ENCODE measurements at places on chromosomes 3 and 15. TPM values are rescaled to one million over a fixed set of nuclear protein-coding genes. Genes with fewer than 3 reads are reported as not detected.

- H3K4me1 ChIP-seq = no peaks in the 10 kb centered on the region
- peaks cover 4% of the 10 kb centered on the region for H3K36me3 ChIP-seq
- no peaks in the 10 kb centered on the region for H3K27me3 ChIP-seq
Measured at GRCh38 chr15:59053482-59053881, 51.5 kb upstream of the CCNB2 start.

- H3K27me3 ChIP-seq = no peaks in the 10 kb centered on the region
- H3K4me1 ChIP-seq = peaks cover 8% of the 10 kb centered on the region
- no peak for DNase-seq
- H3K36me3 ChIP-seq = peaks cover 29% of the 10 kb centered on the region
Measured at GRCh38 chr3:125013095-125013494, 42.7 kb downstream of the HEG1 start.

- H3K4me1 ChIP-seq = no peaks in the 10 kb centered on the region
- no peak overlapping the region for H3K4me3 ChIP-seq
- no peak overlapping the region for H3K27ac ChIP-seq
- no peaks in the 10 kb centered on the region for H3K36me3 ChIP-seq
- no peak for DNase-seq
Measured at GRCh38 chr3:75140904-75141615, 523.1 kb upstream of the FRG2C start.

- H3K36me3 ChIP-seq = no peaks in the 10 kb centered on the region
- no peaks in the 10 kb centered on the region for H3K27me3 ChIP-seq
- DNase-seq = no peak
- no peak overlapping the region for H3K4me3 ChIP-seq
Measured at GRCh38 chr15:95277266-95277665, 1045.9 kb downstream of the MCTP2 start.

DNA sequence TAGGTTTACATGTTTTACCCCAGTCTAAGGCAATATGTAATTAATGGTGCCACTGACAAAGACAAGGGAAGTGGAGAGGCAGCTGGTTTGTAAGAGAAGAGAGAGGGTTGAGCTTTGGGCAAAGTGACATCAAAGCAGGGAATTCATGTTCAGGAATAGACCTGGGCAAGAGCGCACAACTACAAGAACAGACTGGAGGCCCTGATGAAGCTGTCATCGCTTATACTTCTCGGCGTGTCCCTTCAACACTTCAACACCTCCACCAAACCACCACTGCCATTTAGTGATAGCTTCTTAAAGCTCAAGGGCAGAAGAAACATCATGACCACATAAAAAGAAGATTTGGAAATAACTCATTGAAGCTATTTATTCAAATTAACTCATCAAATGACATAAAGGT lies 19.6 kb upstream of the KNG1 start:
- no peak overlapping the region for H3K27ac ChIP-seq
- no peaks in the 10 kb centered on the region for H3K4me1 ChIP-seq
- H3K36me3 ChIP-seq = no peaks in the 10 kb centered on the region
- no peaks in the 10 kb centered on the region for H3K27me3 ChIP-seq
- no peak overlapping the region for H3K4me3 ChIP-seq
- no peak for DNase-seq

GRCh38 chr15:91100814-91101607 lies 954 bp downstream of the SV2B start:
- no peak for DNase-seq
- H3K27ac ChIP-seq = peak overlapping the region; percentile 19
- peak overlapping the region; percentile 31 for H3K4me3 ChIP-seq

DNA sequence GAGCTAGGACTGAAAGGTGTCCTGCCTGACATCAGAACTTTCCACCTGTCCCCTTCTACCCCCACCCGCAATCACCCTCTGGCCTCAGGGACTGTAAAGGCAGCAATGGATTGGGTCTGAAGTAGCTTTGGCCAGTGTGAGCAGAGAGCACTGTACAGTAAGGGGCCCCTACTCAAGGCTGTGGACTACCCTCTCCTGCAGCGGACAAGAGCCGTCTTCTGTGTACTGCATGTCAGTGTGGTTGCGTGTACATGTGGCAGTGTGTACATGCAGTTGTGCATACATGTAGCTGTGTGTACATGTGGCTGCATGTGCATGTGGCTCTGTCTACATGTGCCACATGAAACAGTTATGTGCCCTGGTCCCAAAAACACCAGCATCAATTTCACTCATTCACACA lies 205.9 kb upstream of the LINGO1 start:
- no peaks in the 10 kb centered on the region for H3K4me1 ChIP-seq
- peak; percentile 13 for DNase-seq
- H3K27me3 ChIP-seq = no peaks in the 10 kb centered on the region
- H3K27ac ChIP-seq = no peak overlapping the region
- no peaks in the 10 kb centered on the region for H3K36me3 ChIP-seq

DNA sequence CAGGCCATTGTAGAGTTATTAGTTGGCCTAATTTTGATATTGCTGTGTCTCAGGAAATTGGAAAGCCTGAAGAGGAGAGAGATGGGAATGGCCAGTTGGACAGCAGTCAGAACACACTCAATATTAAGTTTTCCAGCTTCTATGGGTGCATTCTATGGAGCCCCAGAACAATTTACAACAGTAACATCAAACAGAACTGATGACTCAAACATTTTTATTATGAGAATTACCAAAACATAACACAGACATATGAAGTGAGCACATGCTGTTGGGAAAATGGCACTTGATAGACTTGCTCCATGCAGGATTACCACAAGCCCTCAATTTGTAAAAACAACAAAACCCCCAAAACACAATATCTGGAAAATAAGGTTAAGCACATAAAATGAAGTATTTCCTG lies 104.3 kb downstream of the GADL1 start:
- no peaks in the 10 kb centered on the region for H3K27me3 ChIP-seq
- no peak for DNase-seq
- no peak overlapping the region for H3K4me3 ChIP-seq
- no peak overlapping the region for H3K27ac ChIP-seq

DNA sequence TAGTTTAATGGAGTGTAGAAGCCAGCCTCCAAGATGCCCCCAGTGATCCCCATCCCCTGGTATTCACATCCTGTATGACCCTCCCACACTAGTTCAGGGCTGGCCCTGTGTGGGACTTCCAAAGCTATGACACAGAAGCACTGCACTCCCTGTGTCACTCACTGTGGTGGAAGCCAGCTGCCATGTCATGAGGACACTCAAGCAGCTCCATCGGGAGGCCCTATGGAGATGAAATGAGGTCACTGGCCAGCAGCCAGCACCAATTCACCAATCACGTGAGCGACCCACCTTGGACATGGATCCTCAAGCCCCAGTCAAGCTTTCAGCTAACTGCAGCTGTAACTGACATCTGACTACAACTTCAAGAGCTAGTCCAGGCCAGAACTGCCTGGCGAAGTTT lies 3.9 kb upstream of the ACAN start:
- no peaks in the 10 kb centered on the region for H3K4me1 ChIP-seq
- no peak overlapping the region for H3K27ac ChIP-seq
- no peaks in the 10 kb centered on the region for H3K27me3 ChIP-seq
- H3K36me3 ChIP-seq = no peaks in the 10 kb centered on the region
- H3K4me3 ChIP-seq = no peak overlapping the region
- no peak for DNase-seq

DNA sequence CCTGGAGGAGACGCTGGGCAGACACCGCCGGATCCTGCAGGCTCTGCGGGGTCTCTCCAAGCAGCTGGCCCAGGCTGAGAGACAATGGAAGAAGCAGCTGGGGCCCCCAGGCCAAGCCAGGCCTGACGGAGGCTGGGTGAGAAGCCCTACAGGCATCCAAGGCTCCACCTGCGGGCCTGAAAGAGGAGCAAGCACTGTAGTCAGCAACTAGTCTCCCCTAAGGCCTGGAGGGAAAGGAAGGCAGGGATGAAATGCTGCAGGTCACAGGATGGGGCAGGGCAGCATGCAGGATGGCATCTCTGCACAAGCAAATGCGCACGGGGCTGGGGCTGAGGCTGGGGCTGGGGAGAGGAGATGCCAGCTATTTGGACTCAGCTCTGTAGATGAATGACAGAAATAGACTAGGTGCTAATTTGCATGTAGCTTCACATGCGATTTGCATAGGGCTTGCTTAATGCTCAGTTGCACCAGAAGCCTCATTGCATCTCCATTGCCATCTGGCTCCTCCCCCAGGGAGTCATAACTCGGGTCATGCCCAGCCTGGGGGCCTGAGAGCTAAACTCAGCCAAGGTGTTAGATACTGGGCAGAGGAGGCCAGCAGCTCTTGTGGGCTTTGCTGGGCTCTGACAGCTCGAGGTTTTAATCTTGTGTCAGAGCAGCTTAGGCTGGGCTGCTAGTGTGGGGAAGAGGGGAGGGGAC lies 5.2 kb upstream of the CPLX3 start:
- no peaks in the 10 kb centered on the region for H3K27me3 ChIP-seq
- no peaks in the 10 kb centered on the region for H3K36me3 ChIP-seq
- no peaks in the 10 kb centered on the region for H3K4me1 ChIP-seq

DNA sequence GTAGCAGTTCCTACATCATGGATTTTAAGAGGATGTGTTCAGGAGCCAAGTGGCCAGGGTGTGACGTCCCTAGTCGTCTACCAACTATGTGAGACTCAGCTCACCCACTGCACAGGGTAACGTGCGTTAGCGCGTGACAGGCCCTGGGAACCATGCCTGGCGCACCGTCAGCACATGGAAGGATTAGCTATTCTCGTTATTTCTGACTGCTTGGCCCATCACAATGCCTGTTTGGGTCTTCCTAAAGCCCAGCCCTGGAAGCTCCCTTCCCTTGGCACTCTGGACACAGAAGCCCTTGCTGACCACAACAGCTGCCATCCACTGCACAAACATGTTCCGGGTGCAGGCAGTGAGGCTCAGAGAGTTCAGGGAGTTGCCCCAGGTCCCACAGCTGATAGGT lies 91.0 kb upstream of the RPL32 start:
- H3K36me3 ChIP-seq = peaks cover 5% of the 10 kb centered on the region
- no peak for DNase-seq
- H3K27me3 ChIP-seq = no peaks in the 10 kb centered on the region
- H3K27ac ChIP-seq = no peak overlapping the region
- H3K4me3 ChIP-seq = no peak overlapping the region

DNA sequence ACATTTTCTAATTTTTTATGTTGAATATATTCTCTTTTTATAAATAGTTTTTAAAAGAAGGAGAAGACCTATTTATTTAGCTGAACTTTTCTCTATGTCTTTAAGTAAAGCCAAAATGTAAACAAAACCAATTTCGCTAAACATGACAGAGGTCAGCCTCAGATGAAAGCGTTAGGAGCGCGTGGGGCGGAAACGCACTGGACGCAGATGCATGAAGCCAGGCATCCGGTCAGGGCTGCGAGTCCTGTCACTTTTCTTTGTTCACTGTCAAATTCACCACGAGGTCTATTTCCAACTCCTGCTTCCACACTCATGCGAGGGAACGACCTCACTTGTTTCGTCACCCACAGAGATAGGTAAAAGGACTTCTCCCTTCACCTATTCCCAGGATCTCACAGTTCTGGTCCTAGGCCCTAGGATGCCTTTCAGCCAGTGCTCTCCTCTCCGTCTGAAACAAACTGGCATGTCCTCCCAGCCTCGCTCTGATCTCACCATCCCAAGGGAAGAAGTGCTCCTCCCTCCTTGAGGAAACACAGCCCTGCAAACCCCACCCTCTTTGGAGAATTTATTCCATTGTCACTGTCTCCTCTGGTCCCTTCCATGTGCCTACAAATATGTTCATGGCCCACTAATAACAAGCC lies 57.9 kb downstream of the ITGB5 start:
- no peaks in the 10 kb centered on the region for H3K4me1 ChIP-seq
- H3K27me3 ChIP-seq = no peaks in the 10 kb centered on the region
- no peak for DNase-seq
- H3K27ac ChIP-seq = no peak overlapping the region
- no peak overlapping the region for H3K4me3 ChIP-seq

The SLC6A20 gene
- total RNA-seq = 7.5 TPM

The CASR gene
- total RNA-seq = 11.4 TPM

The TMEM108 gene
- total RNA-seq = 0.46 TPM

The PLA2G4E gene
- not detected for total RNA-seq

The GOLGA6A gene
- total RNA-seq = not detected

The DTX3L gene
- total RNA-seq = 26.7 TPM

The C3orf49 gene
- not detected for total RNA-seq

The CHRM5 gene
- total RNA-seq = not detected

The DCLK3 gene
- total RNA-seq = not detected

Measured in pancreas (tissue), 10 donors.